ENCODE measurements at places on chromosomes 3 and 15. TPM values are rescaled to one million over a fixed set of nuclear protein-coding genes. Genes with fewer than 3 reads are reported as not detected.

The ALPK3 gene
- total RNA-seq = 0.10 TPM

The SLITRK3 gene
- not detected for total RNA-seq

The AAGAB gene
- 62.8 TPM for total RNA-seq

The GRIP2 gene
- total RNA-seq = 1.2 TPM

The IQCB1 gene
- 10.2 TPM for total RNA-seq

The RBP2 gene
- total RNA-seq = not detected

The FETUB gene
- 0.12 TPM for total RNA-seq

The SNTN gene
- total RNA-seq = not detected

The AHSG gene
- total RNA-seq = 0.13 TPM

The LRRC31 gene
- total RNA-seq = not detected

The RAF1 gene
- total RNA-seq = 63.7 TPM

The NOX5 gene
- total RNA-seq = 0.13 TPM

The CLDN11 gene
- total RNA-seq = 0.22 TPM

The SCN11A gene
- total RNA-seq = not detected

The SLC12A1 gene
- total RNA-seq = not detected

The BBX gene
- total RNA-seq = 16.7 TPM

The UBA3 gene
- total RNA-seq = 23.9 TPM

The KAT2B gene
- total RNA-seq = 5.9 TPM

The BUB1B gene
- 25.8 TPM for total RNA-seq

The ZPLD1 gene
- not detected for total RNA-seq

The WDR72 gene
- total RNA-seq = 5.9 TPM

The CPN2 gene
- not detected for total RNA-seq

The TGFBR2 gene
- total RNA-seq = 61.7 TPM

The STAG1 gene
- total RNA-seq = 10.4 TPM

The OIP5 gene
- total RNA-seq = 13.0 TPM
